ENCODE measurements at places on chromosomes 16 and 17. TPM values are rescaled to one million over a fixed set of nuclear protein-coding genes. Genes with fewer than 3 reads are reported as not detected.

SPATA2L gene
- 9.7 TPM for total RNA-seq

PRDM7 gene
- total RNA-seq, result not detected

DNA sequence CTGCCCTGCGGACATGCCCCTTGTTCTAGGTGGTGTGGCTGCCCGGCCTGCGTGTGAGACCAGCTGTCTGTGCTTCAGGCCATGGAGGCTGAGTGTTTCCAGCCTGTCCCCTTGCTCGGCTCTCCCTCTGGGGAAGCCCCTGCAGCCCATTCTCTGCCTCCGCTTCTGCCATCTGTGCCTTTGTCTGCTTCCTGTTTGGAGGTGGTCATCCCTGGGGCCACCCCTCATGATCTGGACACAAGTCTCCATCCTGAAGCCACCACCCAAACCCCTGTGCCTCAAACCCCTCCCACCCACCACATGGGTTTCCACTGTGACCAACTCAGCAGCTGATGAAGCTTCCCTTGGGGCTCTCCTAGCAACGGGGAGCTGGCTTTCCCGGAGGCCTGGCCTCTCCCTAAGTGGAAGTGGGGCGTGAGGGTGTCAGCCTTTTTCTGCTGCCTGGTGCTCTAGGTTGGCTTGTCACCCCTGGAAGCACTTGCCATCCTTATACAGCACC lies 184.9 kb downstream of the SEC14L1 start:
- no peaks in the 10 kb centered on the region for H3K36me3 ChIP-seq
- H3K27me3 ChIP-seq, result no peaks in the 10 kb centered on the region
- H3K4me3 ChIP-seq, result no peak overlapping the region
- DNase-seq, result peak; percentile 25
- H3K27ac ChIP-seq, result peak overlapping the region; percentile 94

GRCh38 chr16:55508271-55508921 lies 476 bp upstream of the LPCAT2 start:
- peak overlapping the region; percentile 77 for H3K27ac ChIP-seq
- H3K4me1 ChIP-seq, result peaks cover 5% of the 10 kb centered on the region
- peak overlapping the region; percentile 72 for H3K4me3 ChIP-seq
- peaks cover 26% of the 10 kb centered on the region for H3K36me3 ChIP-seq
- no peak for DNase-seq

DNA sequence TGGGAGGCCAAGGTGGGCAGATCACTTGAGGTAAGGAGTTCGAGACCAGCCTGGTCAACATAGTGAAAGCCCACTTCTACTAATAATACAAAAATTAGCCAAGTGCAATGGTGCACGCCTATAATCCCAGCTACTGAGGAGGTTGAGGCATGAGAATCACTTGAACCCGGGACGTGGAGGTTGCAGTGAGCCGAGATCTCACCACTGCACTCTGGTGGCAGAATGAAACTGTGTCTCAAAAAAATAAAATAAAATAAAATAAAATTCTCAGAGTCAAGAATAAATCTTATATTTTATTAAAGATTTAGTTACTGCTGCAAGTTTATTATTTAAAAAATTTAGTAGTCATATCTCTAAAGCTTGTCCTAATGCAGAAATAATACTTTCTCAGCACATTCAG lies 29.7 kb downstream of the ARL4D start:
- no peak overlapping the region for H3K4me3 ChIP-seq
- DNase-seq, result no peak
- H3K36me3 ChIP-seq, result no peaks in the 10 kb centered on the region
- H3K27ac ChIP-seq, result no peak overlapping the region
- H3K27me3 ChIP-seq, result no peaks in the 10 kb centered on the region

DNA sequence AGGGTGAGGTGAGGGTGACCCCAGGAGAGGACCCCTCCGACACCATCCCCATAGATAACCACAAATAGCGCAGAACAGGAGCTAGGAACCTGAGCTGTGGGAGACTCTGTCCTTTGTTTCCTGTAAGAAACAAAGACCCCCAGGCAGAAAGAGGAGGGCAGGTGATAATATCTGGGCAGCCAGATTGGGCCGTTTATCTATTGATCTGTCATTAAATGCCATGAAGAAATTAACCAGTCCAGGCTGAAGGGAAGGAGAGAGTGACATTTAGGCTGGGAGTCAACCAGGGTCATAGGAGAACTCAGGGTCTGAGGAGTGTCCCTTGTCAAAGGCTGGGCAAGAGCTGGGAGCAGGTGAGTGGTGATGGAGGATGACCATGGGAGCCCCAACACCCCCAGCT lies 157.8 kb downstream of the C16orf78 start:
- H3K27ac ChIP-seq, result no peak overlapping the region
- H3K4me3 ChIP-seq, result no peak overlapping the region
- H3K4me1 ChIP-seq, result no peaks in the 10 kb centered on the region
- H3K36me3 ChIP-seq, result no peaks in the 10 kb centered on the region
- peaks cover 19% of the 10 kb centered on the region for H3K27me3 ChIP-seq

- no peaks in the 10 kb centered on the region for H3K4me1 ChIP-seq
- H3K36me3 ChIP-seq, result no peaks in the 10 kb centered on the region
- no peak overlapping the region for H3K27ac ChIP-seq
Measured at GRCh38 chr17:14044702-14045101, 24.6 kb upstream of the COX10 start.

GRCh38 chr17:51997723-51998122 lies 160.8 kb downstream of the CA10 start:
- H3K4me3 ChIP-seq, result no peak overlapping the region
- no peak overlapping the region for H3K27ac ChIP-seq
- no peaks in the 10 kb centered on the region for H3K4me1 ChIP-seq

GRCh38 chr17:66002063-66002585 lies 189.8 kb downstream of the CEP112 start:
- H3K4me1 ChIP-seq, result no peaks in the 10 kb centered on the region
- H3K4me3 ChIP-seq, result no peak overlapping the region
- H3K36me3 ChIP-seq, result no peaks in the 10 kb centered on the region
- DNase-seq, result no peak

ATP2C2 gene
- not detected for total RNA-seq

FOXN1 gene
- not detected for total RNA-seq

ABCC11 gene
- total RNA-seq, result 0.73 TPM

- H3K4me1 ChIP-seq, result peaks cover 48% of the 10 kb centered on the region
- H3K27ac ChIP-seq, result peak overlapping the region; percentile 89
- DNase-seq, result peak; percentile 82
- H3K27me3 ChIP-seq, result no peaks in the 10 kb centered on the region
- peak overlapping the region; percentile 13 for H3K4me3 ChIP-seq
- no peaks in the 10 kb centered on the region for H3K36me3 ChIP-seq
Measured at GRCh38 chr17:31508288-31509094, 117.0 kb downstream of the RAB11FIP4 start.

GRCh38 chr16:28591355-28591754 lies 5.5 kb downstream of the SULT1A2 start:
- H3K36me3 ChIP-seq, result peaks cover 67% of the 10 kb centered on the region
- no peak overlapping the region for H3K4me3 ChIP-seq
- DNase-seq, result no peak
- H3K4me1 ChIP-seq, result peaks cover 3% of the 10 kb centered on the region
- no peak overlapping the region for H3K27ac ChIP-seq

DNA sequence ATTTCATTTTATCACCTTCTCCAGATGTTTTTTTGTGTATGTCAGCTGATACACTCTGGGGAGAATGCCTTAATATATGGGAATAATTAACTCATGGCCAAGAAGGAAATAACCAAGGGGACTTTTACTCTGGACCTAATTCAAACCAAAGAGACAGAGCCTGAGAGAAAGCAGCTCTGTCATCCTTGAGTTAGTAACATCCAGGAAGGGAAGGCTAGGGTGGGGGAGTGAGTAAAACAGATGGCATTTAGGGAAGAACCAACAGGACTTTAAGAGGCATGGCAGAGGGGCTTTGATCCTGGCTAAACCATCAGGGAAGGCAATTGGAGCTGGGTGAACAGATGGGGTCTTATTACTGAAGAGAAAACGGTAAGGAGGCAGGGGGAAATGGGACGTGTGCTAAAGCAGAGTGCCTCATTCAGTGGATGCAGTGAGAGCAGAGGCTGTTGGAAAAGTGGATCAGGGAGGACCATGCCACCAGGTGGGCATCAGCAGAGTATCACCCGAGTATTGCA lies 2.5 kb upstream of the SMPD3 start:
- no peak overlapping the region for H3K27ac ChIP-seq
- H3K36me3 ChIP-seq, result no peaks in the 10 kb centered on the region
- H3K4me1 ChIP-seq, result peaks cover 32% of the 10 kb centered on the region
- peaks cover 16% of the 10 kb centered on the region for H3K27me3 ChIP-seq

KRTAP4-1 gene
- total RNA-seq, result not detected

SEBOX gene
- not detected for total RNA-seq

TBX4 gene
- total RNA-seq, result not detected

HCRT gene
- total RNA-seq, result not detected

CYGB gene
- 40.4 TPM for total RNA-seq

DNA sequence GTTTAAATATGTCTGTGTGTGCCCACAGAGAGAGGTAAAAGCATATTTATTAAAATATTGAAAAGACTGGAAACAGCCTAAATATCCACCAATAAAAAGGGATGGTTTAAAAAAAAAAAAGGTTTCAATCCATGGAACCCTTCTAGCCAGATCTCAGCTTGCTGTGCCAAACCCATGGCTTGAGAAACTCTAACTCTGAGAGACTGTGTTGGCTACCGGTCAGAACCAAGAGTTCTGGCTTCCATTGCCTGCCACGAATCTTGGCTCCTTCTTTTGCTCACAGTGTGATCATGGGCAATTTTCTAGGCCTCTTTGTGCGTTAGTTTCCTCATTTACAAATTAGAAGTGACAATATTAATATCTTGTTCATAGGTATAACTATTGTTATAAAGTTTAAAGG lies 201.3 kb upstream of the IRX3 start:
- H3K4me1 ChIP-seq, result peaks cover 5% of the 10 kb centered on the region
- H3K27me3 ChIP-seq, result no peaks in the 10 kb centered on the region
- DNase-seq, result no peak
- H3K4me3 ChIP-seq, result no peak overlapping the region

- H3K4me1 ChIP-seq, result no peaks in the 10 kb centered on the region
- no peak overlapping the region for H3K4me3 ChIP-seq
- H3K36me3 ChIP-seq, result no peaks in the 10 kb centered on the region
- H3K27ac ChIP-seq, result no peak overlapping the region
- no peak for DNase-seq
- no peaks in the 10 kb centered on the region for H3K27me3 ChIP-seq
Measured at GRCh38 chr16:873889-874288, 73.4 kb upstream of the GNG13 start.

- no peaks in the 10 kb centered on the region for H3K27me3 ChIP-seq
- H3K36me3 ChIP-seq, result peaks cover 45% of the 10 kb centered on the region
- H3K4me3 ChIP-seq, result peak overlapping the region; percentile 6
- H3K4me1 ChIP-seq, result peaks cover 6% of the 10 kb centered on the region
Measured at GRCh38 chr17:44749980-44750318, 8.8 kb upstream of the ADAM11 start.

CCDC182 gene
- not detected for total RNA-seq

DNA sequence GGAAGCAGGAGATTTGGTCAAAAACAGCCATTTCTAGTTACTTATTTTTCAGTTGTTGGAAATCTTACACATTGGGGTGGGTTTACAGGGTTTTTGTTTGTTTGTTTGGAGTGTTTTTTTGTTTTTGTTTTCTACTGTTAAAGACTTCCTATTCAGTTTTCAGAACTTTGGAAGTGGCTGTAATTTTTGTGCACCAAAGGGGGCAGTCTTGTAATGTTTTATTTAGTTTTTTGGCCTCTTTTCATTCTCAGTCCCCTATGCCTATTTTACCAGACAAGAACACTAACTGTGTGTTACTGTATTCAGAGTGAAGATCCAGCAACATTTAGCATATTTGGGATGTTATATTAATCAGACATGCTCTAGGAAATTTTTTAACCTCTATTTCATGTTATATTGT lies 20.6 kb downstream of the TPPP3 start:
- no peak for DNase-seq
- no peak overlapping the region for H3K27ac ChIP-seq
- H3K4me1 ChIP-seq, result no peaks in the 10 kb centered on the region
- H3K4me3 ChIP-seq, result no peak overlapping the region

- DNase-seq, result no peak
- peaks cover 24% of the 10 kb centered on the region for H3K4me1 ChIP-seq
- H3K27ac ChIP-seq, result no peak overlapping the region
- H3K4me3 ChIP-seq, result no peak overlapping the region
- H3K27me3 ChIP-seq, result no peaks in the 10 kb centered on the region
Measured at GRCh38 chr16:88016964-88017363, 65.7 kb downstream of the BANP start.

DNA sequence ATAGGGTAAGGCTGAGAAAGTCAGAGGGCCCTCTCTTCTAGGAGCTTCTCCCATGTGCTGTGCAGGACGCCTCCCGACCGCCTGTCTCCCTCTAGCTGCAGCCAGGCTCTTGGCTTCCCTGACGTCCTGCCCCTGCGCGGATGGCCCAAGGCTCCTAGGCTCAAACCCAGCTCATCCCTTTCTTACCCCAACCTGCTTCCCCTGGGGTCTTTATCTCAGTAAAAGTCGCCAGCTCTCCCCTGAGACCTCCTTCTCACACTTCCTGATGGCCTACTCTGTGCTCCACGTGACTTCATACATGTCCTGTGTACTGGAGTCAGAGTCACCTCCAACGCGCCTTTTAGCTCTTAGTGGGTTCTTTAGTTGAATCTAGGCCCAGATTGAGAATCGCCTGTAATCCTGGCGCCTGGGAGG lies 1.1 kb upstream of the ZNF747 start:
- no peaks in the 10 kb centered on the region for H3K27me3 ChIP-seq
- H3K4me3 ChIP-seq, result peak overlapping the region; percentile 60
- H3K4me1 ChIP-seq, result peaks cover 22% of the 10 kb centered on the region
- peak overlapping the region; percentile 97 for H3K27ac ChIP-seq
- peak; percentile 78 for DNase-seq
- peaks cover 13% of the 10 kb centered on the region for H3K36me3 ChIP-seq

- peaks cover 17% of the 10 kb centered on the region for H3K36me3 ChIP-seq
- no peak for DNase-seq
- H3K4me3 ChIP-seq, result no peak overlapping the region
- H3K4me1 ChIP-seq, result no peaks in the 10 kb centered on the region
- no peak overlapping the region for H3K27ac ChIP-seq
Measured at GRCh38 chr16:14448879-14449278, 181.2 kb downstream of the PARN start.

KRT9 gene
- total RNA-seq, result not detected

- H3K4me3 ChIP-seq, result no peak overlapping the region
- peak; percentile 72 for DNase-seq
- no peaks in the 10 kb centered on the region for H3K4me1 ChIP-seq
- H3K27me3 ChIP-seq, result no peaks in the 10 kb centered on the region
- H3K27ac ChIP-seq, result no peak overlapping the region
Measured at GRCh38 chr17:3647769-3648555, 11.4 kb downstream of the CTNS start.

GRCh38 chr17:8253801-8254200 lies 4.7 kb downstream of the PFAS start:
- DNase-seq, result peak; percentile 73
- peaks cover 13% of the 10 kb centered on the region for H3K4me1 ChIP-seq
- H3K4me3 ChIP-seq, result no peak overlapping the region
- H3K27me3 ChIP-seq, result no peaks in the 10 kb centered on the region
- H3K27ac ChIP-seq, result no peak overlapping the region

GRCh38 chr16:81035975-81036750 lies 521 bp downstream of the ATMIN start:
- peak overlapping the region; percentile 88 for H3K27ac ChIP-seq
- DNase-seq, result peak; percentile 67
- H3K4me1 ChIP-seq, result peaks cover 36% of the 10 kb centered on the region
- peak overlapping the region; percentile 88 for H3K4me3 ChIP-seq
- H3K36me3 ChIP-seq, result peaks cover 6% of the 10 kb centered on the region

GRCh38 chr17:49739641-49740271 lies 24.2 kb downstream of the FAM117A start:
- peaks cover 49% of the 10 kb centered on the region for H3K4me1 ChIP-seq
- no peaks in the 10 kb centered on the region for H3K36me3 ChIP-seq
- peak overlapping the region; percentile 5 for H3K4me3 ChIP-seq
- H3K27me3 ChIP-seq, result no peaks in the 10 kb centered on the region

HSD11B2 gene
- total RNA-seq, result 18.0 TPM

- DNase-seq, result peak; percentile 53
- H3K4me3 ChIP-seq, result no peak overlapping the region
- peaks cover 43% of the 10 kb centered on the region for H3K4me1 ChIP-seq
- H3K27me3 ChIP-seq, result no peaks in the 10 kb centered on the region
- peak overlapping the region; percentile 64 for H3K27ac ChIP-seq
- H3K36me3 ChIP-seq, result peaks cover 41% of the 10 kb centered on the region
Measured at GRCh38 chr16:67862623-67863583, 9.9 kb upstream of the EDC4 start.

CSH1 gene
- total RNA-seq, result not detected

All from stomach (tissue), 19 donors.